ENCODE measurements at places on chromosomes 1 and 21.

DNA sequence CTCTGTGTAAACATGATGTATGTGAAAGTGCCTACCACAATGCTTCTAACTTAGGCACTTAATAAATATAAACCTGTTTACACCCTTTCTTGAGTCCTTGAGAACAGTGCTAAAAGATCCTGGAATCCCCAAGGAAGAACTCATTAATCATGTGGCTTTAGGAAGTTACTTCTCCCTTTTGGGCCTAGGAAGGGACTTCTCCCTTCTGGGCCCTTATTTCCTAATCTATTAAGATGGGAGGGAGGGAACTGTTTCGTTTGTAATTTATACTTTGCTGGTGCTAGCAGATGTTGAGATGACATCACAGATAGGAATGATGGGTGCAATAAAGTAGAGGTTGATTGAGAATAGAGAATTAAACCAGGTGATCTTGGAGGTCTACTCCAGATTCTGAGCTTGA lies 1.2 kb downstream of the BTF3L4 start:
- DNase-seq, result peak; percentile 57

DNA sequence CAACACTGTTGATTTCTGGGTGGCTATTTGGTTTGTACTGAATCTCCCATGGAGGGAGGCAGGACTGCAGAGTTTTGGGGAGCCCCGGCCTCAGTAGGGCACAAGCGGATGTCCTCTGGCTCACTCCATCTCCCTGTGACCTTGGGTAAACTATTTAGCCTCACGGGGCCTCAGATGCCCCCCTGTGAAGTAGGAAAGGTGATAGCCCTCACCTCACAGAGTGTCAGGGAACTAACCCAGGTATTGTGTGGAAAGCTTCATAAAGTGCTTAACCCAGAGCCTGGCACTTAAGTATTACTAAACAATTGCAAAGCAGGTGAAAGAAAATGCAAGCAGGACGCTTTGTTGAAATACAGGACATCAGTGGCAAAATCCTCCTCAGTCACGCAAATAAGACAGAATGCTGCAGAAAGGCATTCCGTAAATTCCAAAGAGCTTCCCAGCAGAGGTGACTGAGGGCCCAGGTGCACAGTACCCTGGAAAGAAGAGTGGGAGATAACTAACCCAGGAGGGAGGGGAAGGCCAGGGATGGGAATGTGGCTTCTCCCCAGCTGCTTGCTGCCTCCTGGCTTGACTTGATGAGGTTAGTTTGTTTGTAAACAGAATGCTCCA lies 436.3 kb downstream of the PRDM2 start:
- no peak for DNase-seq

- DNase-seq, result no peak
Measured at GRCh38 chr21:32410916-32411315, 1.6 kb upstream of the EVA1C start.

GRCh38 chr1:183905508-183906113 lies 100.7 kb downstream of the RGL1 start:
- no peak for DNase-seq

DNA sequence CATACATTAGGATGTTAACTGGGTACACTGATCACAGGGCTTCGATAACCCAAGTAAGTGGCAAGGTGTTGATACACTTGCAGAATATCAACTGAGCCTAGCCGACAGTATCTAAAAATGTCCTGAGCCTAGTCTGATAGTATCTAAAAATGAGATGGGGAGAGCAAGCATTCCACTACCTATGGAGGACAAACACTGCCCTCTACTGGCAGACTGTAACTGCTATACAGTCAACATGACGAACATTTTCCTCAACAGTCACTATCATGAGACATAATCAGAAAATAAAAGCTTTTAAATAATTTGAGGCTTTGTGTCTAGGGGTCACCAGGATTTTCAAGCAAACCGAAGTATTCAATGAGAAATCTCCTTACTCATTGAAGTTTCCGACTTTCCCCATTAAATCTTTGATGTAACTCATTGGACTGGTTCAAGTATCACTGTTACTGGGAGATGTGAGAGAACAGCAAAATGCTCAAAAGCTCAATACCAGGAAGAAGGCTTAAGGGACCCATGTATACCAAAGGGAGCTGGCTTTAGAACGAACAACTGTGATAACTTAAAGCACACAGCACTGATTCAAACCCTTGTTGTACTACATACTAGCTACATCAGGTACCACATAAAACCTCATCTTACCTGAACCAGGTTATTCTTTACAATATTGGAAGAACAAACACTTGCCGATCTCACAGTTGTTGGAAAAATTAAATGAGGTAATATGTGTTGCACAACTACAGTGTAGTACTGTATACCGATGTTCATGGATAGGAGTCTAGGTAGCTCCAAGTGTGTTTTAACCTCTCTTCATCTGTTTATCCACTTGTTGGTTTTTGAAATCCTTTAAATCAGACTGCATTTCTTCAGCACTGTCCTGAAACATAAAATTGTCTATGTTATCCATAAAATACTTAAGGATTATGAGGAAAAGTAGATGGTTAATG lies 31.1 kb upstream of the SLC45A3 start:
- peak; percentile 95 for DNase-seq

DNA sequence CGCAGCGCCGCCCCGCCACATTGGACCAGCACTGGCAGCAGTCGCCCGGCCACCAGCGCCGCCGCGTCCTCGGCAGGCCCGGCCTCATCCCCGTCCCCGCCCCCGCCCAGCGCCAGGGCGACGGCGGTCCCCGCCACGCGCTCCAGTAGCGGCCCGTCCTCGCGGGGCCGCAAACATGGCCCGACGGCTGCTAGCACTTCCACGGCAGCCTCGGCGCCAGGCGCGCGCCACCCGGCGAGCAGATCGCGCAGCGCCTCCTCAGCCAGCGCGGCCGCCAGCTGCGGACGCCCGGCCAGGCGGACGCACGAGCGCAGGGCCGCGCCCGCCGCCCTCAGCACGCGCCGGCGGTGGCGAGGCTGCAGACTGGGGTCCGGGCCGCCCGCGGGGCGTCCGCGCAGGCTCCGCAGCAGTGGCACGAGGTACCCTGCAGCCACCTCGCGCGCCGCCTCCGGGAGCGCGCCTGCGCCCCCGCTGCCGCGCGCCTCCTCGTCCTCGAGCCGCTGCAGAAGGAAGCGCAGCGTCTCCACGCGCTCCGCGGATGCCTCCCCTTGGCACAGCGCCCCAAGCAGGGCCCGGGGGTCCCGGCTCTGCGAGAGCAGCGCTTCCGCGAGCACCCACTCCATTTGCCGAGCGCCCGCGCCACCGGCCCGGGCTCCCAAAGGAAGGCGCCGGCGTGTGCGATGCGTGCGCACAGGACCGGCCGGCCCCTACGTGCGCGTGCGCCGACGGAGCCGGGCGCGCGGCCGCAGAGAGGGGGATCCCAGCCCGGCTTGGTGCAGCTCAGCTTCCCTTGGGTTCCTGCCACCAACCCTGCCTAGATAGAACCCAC lies at the start of gene TARBP1:
TSS of gene TARBP1 (minus strand) at position 699 of the 829 bp plus-strand sequence. CDS start at position 623, 76 bp downstream.
- DNase-seq, result peak; percentile 84

GRCh38 chr21:43600642-43601402 lies 58.5 kb downstream of the HSF2BP start:
- no peak for DNase-seq

Data from suppressor macrophage (primary cell).